ENCODE measurements at places on chromosomes 5 and 9.
A peak's percentile ranks its signal among the peaks of the same experiment; 100 is the strongest.

DNA sequence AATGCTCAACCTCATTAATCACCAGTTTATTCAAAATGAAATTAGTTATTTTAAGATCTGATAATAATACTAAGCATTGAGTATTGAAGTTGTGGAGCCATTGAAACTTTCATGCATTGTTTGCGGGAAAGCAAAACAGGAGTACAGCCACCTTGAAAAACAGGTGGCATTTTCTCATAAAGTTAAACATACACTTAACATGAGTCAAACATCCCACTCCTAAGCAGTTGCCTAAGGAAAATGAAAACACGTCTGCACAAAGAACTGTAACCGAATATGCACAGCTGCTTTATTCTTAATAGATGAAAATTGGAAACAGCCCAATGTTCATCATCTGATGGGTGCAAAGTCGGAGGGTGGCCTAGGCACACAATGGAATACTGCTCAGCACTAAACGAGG, 177.3 kb downstream of the IRX2 start:
- no peak for DNase-seq

DNA sequence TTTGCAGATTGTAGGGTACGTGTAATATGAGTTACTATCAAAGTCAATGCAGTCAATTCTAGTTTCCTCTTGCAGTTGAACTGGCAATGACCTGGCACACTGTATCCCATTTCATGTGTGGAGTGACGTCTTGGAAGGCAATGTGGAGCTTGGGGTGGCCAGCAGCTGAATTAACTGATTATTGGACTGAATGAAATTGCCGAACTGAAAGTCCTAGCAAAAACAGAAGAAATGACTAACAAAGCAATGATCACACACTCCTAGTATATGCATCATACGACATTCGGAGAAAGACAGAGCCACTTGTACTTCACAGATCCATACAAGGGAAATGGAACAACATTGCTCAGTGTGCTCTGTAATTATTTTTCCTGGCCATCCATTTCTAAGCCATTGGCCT, 259.1 kb upstream of the DAPK1 start:
- DNase-seq, result no peak

- no peak for DNase-seq
Observed at GRCh38 chr5:74299833-74300232, 340.7 kb downstream of the ENC1 start.

- no peak for DNase-seq
Observed at GRCh38 chr9:94761481-94761880, 35.0 kb downstream of the AOPEP start.

- no peak for DNase-seq
Observed at GRCh38 chr9:124140941-124141568, 116.7 kb upstream of the NEK6 start.

GRCh38 chr5:75666801-75667200, 50.4 kb downstream of the POC5 start:
- DNase-seq, result no peak

DNA sequence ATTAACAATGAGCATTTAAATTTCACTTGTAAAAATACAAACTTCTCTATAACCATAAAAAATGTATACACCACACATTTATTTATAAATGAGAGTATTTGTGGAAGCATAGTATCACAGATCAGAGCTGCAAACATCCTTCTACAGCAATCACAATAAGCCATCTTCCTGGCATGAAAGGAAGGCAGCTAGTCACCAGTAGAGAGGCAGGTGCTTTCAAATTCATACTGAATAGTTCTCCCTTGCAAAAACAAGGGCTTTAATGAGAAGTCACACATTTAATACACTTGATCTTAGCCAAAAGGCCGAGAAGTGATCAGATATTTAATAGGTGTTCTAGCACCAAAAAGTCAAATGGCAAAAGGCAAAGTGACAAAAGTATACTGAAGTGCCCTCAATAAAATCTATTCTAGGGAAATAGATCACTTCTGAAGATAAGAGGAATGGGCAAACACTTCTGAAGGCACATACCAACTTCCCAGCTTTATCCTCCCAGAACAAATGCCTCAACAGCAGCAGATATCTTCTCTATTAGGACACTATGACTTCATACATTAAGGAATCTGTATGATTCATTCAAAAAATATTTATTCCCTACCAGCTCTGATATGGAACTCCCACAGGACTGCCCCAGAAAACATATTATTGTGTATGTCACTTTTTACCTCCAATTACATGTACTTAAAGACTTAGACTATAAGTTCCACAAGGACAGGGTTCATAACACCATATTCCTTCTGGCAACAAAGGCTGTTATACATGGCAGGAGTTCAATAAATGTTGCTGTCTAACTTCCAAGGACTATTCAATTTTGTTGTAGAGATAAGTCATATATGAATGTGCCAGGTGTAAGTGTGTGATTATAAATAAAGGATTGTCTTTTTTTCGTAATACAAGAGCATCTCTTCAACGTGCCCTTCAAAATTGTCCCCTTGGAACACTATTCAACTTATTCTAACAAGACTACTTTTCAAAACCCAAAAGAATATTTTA, 31.7 kb downstream of the MAPKAP1 start:
- no peak for DNase-seq

DNA sequence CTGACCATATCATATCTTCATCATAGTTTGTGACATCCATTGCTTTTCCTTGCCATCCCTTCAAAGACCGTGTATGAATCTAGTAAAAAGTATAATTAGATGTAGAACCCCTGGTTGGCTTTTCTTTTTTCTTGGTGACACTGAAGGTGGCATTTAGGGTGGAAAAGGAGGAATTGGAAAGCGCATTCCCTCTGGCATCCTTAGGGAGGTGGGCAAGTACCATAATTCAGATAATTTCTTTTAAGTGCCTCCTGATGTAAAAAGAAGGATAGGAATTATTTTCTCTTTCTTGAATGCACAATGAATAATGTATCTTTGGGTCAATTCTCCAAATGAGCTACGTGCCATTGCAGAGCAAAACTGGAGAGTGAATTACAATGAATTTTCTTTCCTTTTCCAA, 73.2 kb upstream of the SMARCA2 start:
- DNase-seq, result no peak

- DNase-seq, result no peak
Observed at GRCh38 chr5:90911169-90911568, 352.6 kb downstream of the ADGRV1 start.

DNA sequence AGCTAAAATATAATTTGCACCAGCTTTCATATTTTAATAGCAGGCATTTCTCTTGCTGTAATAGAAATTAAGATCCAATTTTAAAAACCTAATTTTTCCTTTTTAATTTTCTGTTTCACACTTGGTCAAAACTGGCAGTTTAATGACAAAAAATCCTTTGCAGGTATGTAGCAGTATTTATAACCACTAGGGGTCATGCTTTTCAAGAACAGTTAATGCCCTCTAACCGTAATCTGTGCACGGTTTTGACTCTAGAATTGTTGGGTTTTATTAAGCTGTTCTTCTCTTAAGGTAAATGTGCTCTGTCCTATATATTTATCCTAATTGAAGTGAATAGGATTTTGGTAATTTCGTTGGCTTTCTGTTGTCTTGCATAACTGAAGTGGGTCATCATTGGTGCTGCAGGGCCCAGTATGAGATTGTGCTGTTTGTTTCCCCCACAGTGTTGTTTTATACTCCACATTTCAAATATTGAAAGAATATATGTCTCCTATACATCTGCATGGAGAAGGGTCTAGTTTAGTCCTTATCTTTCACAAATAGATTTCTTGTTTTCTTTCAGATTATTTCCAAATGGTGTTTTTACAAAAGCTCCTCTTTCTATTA, 107.4 kb downstream of the SCAMP1 start:
- no peak for DNase-seq

- no peak for DNase-seq
Observed at GRCh38 chr5:24065779-24066178, 558.4 kb downstream of the PRDM9 start.

GRCh38 chr9:99140685-99141314, 35.9 kb downstream of the TGFBR1 start:
- no peak for DNase-seq

- DNase-seq, result peak; percentile 73
Observed at GRCh38 chr5:177599731-177600507, at the start of gene B4GALT7. Gene B4GALT7, plus strand, starts transcription at chr5:177600132. Its CDS starts 79 bp downstream, at chr5:177600211.

GRCh38 chr5:170426149-170426767, 37.1 kb upstream of the KCNMB1 start:
- DNase-seq, result no peak

- no peak for DNase-seq
Observed at GRCh38 chr9:135479469-135480052, at the start of gene PPP1R26. Gene PPP1R26, plus strand, starts transcription at chr9:135479782. Its CDS starts 4,729 bp downstream, at chr9:135484511.

- no peak for DNase-seq
Observed at GRCh38 chr5:53386341-53386740, 94.1 kb upstream of the FST start.

- no peak for DNase-seq
Observed at GRCh38 chr5:80216753-80217596, 38.9 kb downstream of the SERINC5 start.

GRCh38 chr5:159459132-159459627, 128.9 kb upstream of the IL12B start:
- DNase-seq, result no peak

DNA sequence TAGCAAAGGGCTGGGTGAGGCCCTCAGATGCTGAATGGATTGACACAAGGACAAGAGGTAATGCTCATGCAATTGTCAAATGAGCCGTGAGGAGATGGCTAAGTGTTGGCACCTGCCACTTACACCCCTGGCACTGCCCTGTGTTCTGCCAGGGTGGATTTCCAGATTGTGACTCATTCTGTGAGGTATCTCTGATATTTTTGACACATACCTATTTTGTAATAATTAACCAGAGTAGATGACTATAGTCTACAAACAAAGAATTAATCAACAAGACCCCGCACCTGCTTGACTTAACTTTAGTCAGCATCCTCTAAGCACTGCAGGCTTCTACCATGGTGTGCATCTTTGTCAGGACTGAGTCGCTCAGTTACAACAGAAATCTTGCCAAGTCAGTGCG, 200.8 kb downstream of the DIRAS2 start:
- DNase-seq, result no peak

DNA sequence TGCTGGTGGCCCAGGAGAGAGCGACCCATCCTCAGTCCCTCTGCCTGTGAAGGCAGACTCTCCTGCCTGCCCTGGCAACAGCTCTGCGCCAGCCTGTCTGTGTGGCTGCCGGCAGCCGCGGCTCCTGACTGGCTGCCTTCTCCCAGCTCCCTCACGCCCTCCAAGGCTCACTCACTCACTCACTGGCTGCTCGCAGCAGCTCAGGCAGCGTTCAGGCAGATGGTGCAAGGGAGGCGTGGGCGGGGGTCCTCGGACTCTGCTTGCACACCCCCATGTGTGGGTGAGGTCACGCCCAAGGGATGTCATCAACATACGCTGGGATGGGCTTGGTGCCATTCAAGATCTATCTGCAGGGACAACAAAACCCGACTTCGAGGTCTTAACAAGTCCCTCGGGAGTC, 66.7 kb downstream of the DAB2IP start:
- no peak for DNase-seq

DNA sequence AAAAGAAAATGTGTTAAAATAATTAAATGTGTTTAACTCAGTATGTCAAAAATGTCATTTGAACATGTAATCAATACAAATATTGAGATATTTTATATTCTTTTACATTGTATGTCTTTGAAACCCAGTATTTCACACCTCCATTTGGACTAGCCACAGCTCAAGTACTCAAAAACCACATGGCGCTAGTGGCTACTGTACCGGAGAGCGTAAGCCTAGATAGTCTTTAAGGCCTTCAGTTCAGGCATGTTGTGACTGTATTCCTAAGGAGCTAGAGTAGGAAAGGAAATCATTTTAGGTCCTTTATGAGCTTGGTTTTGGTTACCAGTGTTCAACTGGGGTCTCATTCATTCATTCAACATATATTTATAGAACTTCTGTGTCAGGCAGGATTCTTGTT, 12.8 kb downstream of the FBXW2 start:
- DNase-seq, result no peak

DNA sequence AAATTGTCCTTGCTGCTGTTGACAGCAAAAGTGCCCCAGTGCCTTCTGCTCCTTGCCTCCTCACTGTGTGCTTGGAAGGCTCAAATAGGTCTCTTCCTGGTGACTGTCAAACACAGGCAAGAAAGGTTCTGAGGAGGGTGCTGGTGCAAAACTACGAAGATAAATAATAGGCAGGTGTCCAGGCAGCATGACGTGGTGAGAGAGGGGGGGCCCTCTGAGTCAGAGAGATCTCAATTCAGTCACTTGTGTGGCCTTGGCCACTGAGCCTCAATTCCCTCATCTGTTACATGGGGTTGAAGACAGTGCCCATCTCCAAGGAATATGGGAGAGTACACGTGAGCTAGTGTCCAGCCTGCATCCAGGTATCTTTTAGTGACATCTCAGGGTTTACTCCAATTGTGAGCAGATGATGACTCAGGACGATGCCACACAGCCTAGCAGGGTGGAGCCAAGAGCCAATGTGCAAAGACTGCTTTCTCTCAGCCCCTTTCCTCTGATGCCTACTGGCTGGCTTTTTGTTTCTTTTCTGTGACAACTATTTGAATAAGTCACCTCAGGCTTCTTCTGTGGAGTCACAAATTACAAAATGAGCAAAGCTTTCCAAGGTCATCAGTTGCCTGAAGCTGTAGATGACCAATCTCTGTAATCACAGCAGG, 29.7 kb upstream of the SMIM32 start:
- no peak for DNase-seq

DNA sequence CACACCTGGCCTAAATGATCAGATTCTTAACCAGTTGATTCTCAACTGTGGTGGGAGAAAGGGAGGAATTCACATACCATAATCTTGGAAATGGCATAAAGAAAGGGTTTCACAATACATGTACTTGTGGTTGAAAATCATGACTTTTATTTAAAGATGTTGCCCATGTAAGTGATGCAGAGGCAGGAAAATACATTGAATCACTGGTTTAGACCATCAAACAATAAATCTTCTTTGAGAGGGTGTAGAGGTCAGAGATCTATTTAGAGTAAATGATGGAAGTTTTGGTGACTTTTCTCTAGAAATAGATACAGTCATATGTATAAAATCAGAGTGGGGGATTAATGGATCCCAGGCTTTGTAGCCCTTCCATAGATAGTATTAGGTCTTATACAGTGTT, 15.4 kb downstream of the NDUFS4 start:
- no peak for DNase-seq

DNA sequence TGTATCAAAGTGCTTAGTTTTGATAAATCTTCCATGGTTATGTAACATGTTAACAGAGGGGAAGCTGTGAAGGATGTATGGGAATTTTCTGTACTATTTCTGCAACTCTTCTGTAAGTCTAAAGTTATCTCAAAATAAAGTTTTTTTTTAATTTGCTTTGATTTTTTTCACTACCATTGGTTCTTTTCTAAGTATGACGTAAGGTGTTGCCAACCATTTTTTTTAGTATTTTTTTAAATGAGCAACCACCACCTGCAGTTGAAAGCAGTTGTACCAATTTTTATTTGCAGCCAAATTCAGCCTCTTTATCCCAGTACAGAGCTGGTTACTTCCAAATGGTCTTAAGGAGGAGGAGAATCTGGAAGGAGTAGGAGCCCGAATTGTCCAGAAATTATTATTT, 192.2 kb downstream of the CHSY3 start:
- DNase-seq, result no peak

- no peak for DNase-seq
Observed at GRCh38 chr9:111475195-111475594, 9.0 kb downstream of the ECPAS start.

Data from HuH-7.5 (cell line).